Calu3 (cell line): ENCODE measurements at places on chromosomes 12 and 14.

DNA sequence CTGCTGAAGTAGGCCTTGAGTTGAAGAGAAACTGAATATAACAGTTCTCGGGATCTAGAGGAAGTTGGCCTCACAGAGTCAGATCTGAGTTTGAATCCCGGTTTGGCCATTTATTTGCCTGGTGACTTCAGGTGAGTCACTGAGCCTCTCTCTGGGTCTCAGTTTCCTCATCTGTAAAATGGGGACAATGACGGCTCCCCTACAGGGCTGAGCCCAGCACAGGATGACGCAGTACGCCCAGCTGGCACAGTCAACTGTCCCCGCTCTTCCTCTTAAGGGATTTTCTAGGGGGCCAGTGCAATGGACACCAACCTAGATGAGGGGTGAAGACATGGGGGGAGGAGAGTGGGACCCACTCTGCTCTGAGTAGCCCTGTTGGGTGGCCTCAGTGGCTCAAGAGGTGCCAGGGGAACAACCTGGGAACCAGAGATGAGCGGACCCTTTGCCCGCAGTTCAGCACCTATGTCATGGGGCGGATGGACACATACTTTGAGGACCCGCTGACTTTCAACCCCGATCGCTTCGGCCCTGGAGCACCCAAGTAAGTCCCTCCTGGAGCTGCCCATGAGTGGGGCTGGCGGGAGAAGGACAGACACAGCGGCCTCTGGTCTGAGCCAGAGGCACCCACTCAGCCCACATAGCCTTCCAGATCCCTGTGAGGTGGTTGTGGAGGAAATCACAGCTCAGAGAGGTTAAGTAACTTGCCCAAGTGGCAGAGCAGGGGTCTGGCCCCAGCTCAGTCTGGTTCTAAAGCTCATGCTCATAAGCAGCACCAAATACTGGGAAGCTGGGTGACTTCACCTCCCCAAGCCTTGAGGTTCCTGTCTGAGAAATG lies 41.1 kb downstream of the CYP46A1 start:
- DNase-seq = no peak

- no peak for DNase-seq
Measured at GRCh38 chr12:44459569-44459968, 416.5 kb downstream of the NELL2 start.

DNA sequence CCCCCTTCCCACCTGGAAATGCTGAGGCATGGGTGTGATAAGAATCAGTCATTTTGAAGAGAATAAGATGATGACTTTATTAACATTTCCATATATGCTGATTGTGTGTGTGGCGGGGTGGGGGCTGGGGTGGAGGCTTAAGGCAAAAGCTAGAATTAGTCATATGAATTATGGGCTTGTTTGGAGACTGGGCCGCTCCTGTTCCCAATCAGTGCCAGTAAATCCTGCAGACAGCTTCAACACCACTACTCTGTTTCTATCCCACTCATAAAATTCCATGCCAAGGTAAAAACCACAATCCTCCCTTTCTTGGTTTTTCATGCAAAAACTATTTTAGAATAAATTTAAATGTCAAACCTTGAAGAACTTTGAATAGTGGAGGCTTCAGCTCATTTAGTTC lies 29.9 kb upstream of the SLC38A2 start:
- DNase-seq = no peak

GRCh38 chr14:21029917-21030316 lies at the start of gene TPPP2:
Gene TPPP2 (plus strand): TSS chr14:21030217. CDS start chr14:21030582, 365 bp downstream.
- DNase-seq = no peak

- DNase-seq = no peak
Measured at GRCh38 chr12:24778486-24779304, 170.2 kb downstream of the BCAT1 start.

DNA sequence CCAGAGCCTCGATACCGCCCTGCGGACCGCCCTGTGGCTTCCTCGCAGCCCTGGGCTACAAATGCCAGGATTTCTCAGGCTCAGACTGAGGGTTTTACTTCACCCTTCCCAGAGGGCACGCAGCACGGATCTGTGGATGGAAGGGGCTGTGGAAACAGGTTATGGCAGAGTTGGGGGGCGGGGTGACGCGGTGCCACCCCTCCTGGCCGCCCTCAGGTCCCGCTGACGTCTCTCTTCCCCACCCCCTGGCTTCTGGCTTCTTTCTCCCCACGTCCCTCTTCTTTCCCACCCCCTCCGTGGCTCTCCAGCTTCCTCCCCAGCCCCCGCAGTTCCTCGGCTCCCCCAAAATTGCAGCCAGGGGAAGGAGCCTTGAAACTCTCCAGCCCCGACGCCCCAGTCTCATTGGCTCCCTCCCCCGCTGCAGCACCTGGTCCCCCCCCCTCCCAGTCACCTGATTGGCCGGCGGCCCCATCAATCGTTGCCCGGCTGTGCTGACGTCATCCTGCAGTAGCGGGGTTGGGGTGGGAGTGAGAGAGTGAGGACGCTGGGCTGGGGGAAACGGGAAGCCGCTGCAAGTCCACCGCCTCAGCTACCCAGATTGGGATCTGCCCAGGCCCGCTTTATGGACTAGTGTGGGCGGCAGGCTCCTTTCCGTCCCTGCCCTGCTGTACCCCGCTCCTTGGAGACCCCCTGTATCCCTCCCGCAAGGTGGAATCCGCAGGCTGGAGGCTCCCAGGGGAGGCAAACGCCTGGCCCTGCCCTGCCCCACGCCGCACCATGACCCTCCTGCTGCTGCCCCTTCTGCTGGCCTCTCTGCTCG lies at the start of gene CLSTN3:
TSS of gene CLSTN3 (plus strand) at position 500 of the 820 bp plus-strand sequence. CDS start at position 778, 278 bp downstream.
- DNase-seq = peak; percentile 82

- peak; percentile 30 for DNase-seq
Measured at GRCh38 chr12:6688543-6688998, 604 bp downstream of the ZNF384 start.

DNA sequence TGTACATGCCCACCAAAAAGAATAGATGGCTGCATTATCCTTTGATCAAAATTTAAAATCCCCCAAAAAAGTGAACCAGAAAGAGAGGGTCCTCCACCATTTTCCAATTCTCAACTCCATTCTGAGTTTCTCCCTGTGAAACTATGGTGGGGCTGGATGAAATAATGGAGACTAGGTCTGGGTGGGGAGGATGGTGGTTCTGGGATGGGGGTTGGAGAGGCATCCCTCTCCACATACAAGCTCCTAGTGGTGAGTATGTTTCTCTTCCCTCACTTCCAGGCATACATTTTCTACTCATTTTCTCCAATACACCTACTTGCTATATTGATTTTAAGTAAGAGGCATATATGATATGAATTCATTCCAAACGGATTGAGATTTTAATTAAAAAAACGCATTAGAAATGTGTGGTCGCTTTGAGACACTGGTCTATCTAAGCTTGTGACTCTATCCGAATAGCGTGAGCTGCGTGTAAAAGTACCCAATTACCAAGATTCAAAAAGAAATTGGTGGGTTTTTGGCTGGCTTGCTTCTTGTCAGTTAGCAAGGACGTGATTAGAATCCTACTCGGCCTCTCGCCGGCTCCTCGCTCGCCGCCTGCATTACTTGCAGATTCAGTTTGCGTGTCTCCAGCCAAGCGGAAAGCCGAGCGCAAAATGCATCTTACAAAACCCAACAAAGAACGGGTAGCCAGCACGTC lies 3.4 kb downstream of the ASCL1 start:
- DNase-seq = no peak

DNA sequence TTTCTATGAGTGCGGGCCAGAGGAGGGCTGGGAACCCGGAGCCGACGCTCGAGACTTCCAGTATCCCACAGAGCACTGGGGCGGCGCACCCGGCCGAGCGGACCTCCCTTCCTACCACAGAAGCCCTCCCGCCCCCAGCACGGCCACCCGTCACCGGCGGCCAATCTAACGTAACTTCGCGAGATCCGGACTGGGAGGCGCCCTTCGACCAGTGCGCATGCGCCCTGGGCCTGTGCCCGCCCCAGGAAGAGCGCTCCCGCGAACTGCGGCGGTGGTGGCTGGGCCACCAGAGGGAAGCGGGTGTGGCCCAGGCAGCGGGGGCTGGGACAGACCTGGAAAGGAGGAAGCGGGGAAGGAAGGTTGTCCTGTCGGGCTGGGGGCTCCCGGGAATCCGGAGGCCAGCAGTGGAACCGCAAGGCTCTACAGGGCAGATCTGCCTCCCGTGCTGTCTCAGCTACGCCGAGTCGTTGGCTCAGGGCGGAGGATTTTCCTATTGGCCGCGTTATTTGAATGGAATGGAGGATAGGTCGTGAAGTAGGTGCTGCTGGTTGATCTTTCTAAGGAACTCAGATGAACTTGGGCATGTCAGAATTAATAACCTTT lies at the start of gene PPP1R12A:
TSS of gene PPP1R12A (minus strand) at position 77 of the 603 bp plus-strand sequence. CDS start 166 bp downstream, outside the sequence.
- peak; percentile 99 for DNase-seq

- DNase-seq = no peak
Measured at GRCh38 chr12:120237360-120238171, 28.0 kb downstream of the PXN start.

DNA sequence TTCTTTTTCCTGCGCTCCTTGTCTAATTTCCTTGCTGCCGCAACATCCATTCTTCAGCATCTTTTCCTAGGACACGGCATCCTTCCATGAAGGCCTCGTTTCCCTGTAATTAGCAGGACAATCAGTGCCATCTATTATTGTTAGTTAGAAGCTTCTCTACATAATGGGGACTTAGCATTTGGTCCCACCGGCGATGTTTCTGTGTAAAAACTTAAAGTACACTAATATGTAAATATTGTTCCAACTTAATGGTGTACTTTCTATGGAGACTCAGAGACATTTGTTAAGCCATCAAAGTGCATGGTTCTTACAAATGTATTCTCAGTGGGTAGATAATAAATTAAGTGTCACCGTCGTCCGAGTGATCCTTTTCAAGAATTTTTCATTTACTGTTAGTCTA lies 17.4 kb downstream of the KCNC2 start:
- no peak for DNase-seq

- DNase-seq = no peak
Measured at GRCh38 chr14:99194736-99195135, 77.3 kb downstream of the BCL11B start.

- no peak for DNase-seq
Measured at GRCh38 chr14:26993556-26993955, 395.7 kb upstream of the NOVA1 start.

DNA sequence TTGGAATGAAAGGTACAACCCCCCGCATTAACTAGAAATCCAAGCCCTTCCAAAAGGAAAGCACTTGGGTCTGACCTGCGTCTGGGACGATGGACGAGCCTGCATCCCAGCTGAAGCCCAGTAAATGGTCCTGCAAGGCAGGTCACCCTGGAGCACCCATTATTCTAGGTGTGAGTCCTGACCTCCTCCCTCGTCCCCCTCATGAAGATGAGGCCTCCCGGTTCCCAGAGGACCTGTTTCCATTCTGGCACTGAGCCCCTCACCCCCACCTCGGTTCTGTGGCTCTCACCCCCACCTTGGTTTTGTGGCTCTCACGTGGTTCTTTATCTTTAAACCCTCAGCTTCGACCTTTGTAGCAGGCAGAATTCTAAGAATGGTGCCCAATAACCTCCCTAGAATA lies 7.3 kb downstream of the IFI27 start:
- no peak for DNase-seq

DNA sequence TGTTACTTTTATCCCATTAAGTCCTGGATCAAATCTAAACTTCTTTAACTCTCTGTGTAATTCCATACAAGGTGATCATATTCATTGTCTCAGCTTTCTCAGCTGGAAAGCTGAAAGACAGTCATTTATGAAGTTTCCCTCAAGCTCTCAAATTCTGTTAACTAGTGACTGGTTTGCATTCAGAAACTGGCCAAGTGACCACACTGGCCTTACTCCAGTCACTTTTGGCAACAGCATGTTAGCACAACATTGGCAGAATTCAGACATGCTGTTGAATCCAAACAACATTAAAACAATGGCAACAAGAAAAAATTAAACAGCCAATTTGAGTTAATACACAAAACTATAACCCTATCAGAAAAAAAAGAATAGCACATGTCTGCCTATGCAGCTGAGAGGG lies 343.3 kb downstream of the MDGA2 start:
- no peak for DNase-seq

DNA sequence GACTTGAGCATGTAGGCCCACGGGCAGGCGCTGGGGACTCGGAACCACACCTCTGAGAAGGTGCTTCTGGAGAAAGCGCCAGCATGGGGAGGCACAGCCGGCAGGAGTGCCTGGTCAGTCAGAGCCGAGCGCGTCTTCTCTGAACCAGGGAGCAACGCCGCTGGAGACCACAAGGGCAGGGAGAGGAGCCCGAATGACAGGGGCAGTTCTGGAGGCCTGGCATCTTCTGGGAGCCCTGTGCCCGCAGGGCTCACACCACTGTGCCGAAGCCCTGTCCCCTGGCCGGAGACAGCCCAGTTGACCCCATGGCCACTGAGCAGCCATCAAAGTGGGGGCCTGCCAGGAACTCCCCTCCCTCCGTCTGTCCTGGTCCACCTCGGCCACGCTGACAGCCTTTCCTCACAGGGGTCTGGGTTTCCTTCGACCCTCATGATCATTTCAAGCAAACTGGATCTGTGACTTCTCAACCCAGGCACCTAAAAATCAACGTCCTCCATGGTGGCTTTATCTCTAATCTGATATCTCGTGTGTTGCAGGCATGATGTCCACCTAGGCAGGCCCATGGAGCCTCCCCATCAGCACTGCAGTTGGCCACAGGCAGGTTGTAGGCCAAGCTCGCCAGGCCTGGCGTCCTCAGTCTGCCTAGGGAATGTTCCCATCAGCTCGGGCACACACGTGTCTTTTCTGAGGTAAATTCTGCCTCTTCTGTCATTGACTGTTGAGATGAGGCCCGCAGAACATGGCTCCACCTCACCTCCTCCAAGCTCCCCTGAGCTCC lies 299.3 kb upstream of the RTL1 start:
- DNase-seq = no peak

DNA sequence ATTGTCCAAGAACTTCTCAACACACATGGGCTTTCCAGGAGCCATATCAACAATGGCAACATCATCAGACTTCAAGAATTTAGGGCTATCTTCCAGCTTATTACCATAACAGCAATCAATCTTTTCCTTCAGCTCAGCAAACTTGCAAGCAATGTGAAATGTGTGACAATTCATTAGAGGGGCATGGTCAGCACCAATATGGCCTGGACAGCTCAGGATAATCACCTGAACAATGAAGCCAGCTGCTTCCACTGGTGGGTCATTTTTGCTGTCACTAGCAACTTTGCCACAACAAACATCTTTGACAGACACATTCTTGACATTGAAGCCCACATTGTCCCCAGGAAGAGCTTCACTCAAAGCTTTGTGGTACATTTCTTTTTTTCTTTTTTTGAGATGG lies 5.9 kb upstream of the NEDD1 start:
- DNase-seq = no peak

- DNase-seq = no peak
Measured at GRCh38 chr12:123046431-123046830, 66.0 kb downstream of the ARL6IP4 start.

- DNase-seq = no peak
Measured at GRCh38 chr14:74867673-74868072, 8.3 kb downstream of the PROX2 start.
